CD4-positive, alpha-beta T cell treated with Interleukin-10 for 1 hour (primary cell): ENCODE measurements at places on chromosomes 1 and 21.

DNA sequence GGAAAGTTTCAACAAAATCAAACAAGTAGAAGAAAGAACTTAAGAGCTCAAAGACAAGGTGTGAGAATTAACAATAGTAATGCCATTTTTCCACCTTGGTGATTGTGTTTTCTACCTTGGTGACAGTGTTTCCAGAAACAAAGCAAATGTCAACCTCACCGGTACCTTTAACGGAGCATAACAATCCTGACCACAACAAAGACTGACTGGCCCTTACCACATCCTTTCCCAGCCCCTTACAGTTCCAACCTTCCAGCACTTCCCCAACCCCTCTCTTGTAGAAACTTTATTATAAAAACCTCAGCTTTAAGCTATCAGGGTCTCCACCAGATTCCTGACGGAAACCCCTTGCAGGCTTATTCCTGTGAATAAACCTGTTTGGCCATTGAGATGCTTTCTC is 16.7 kb downstream of the STYXL2 start:
- DNase-seq = peak; percentile 42

- DNase-seq = no peak
These were observed 1.2 kb downstream of the EFHD2 start for GRCh38 chr1:15410884-15411245.

GRCh38 chr1:29133861-29134694 is 10.4 kb upstream of the TMEM200B start:
- DNase-seq = no peak

DNA sequence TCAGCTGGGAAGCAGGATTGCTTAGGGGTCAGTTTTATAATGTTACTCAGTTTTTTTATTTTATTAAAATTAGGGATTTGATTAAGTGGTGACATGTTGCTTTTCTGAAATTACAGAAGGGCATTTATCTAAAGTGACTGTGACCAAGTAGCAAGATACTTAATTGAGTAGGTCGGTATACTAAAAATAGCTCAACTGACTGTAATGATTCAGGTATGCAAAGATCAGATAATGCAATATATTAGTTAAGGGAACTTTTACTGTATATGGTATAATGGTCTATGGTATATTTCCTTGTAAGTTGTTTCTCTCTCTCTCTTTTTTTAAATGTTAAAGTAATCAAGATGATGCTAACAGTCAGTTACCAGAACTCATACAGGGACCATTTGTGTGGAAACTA is 26.2 kb downstream of the RLF start:
- no peak for DNase-seq

DNA sequence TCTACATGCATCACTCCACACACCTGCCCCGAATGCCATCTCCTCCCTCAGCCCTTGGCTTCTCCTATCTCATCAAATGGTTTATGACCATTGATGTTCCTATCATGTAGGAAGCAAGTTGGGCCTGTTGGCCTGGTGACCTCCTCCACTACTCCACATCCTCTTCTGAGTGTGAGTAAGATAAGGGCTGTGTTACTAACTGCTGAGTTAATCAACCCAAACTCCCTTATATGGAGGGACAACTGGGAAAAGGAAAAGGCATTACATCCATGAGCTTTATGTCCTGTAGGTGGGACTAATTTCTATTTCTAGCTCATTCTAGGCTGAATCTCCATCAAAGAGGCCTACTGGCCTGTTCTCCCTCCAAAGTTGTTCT is 57.6 kb downstream of the WLS start:
- no peak for DNase-seq
